Activated CD8-positive, alpha-beta T cell treated with anti-CD3 and anti-CD28 coated beads for 36 hours (primary cell): ENCODE measurements at places on chromosomes 7 and 10. TPM values are rescaled to one million over a fixed set of nuclear protein-coding genes. Genes with fewer than 3 reads are reported as not detected.

HOXA9 gene
- not detected for total RNA-seq

HTRA1 gene
- total RNA-seq, result not detected

AKR1C3 gene
- not detected for total RNA-seq

TEX47 gene
- total RNA-seq, result not detected

GRCh38 chr7:98281757-98282606 is 496 bp downstream of the BRI3 start:
- H3K4me3 ChIP-seq, result peak overlapping the region; percentile 79
- peaks cover 8% of the 10 kb centered on the region for H3K36me3 ChIP-seq
- H3K27ac ChIP-seq, result peak overlapping the region; percentile 73
- peak; percentile 58 for DNase-seq

FAM241B gene
- total RNA-seq, result 12.5 TPM

GDF10 gene
- 1.4 TPM for total RNA-seq

- no peaks in the 10 kb centered on the region for H3K27me3 ChIP-seq
- peaks cover 6% of the 10 kb centered on the region for H3K36me3 ChIP-seq
- DNase-seq, result no peak
- H3K4me1 ChIP-seq, result no peaks in the 10 kb centered on the region
- H3K27ac ChIP-seq, result no peak overlapping the region
These were observed 67.6 kb downstream of the DNMBP start for GRCh38 chr10:99941942-99942820.

CCL24 gene
- not detected for total RNA-seq

DNA sequence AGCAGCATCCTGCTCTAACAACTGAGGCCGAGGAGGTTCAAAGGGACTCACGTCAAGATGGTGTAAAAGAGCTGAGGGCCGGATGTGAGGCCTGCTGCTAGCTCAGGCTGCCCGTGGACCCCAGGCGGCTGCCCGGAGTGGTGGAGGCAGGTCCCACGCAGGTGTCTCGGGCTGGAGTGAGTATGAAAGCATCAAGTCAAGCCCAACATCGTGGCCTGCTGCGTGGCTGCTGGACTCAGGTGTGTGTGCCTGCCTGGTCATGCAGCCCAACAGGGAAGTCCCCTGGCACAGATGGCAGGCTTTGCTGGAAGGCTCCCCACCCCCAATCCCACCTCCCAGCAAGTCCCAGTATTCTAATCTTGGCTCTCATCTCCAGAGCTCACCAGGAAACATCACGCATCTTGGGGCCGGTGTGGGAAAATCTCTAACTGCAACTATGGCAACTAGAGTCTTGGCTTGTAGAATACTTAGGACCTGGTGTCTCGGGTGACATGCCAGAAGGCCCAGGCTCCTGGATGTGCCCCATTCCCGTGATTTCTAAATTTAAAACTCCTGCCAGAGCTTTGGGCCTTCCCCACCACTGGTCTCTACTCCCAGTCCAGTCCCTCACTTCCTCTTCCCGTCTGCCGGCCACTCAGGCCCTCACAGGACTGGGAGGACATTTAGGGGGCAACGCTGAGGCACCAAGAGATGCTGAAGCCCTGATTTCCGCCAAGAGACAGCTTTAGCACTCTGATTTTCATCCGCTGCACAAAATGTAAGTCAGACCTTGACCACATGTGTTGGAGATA is 85.9 kb downstream of the PRKAG2 start:
- no peaks in the 10 kb centered on the region for H3K27me3 ChIP-seq
- no peaks in the 10 kb centered on the region for H3K36me3 ChIP-seq
- DNase-seq, result no peak
- no peak overlapping the region for H3K4me3 ChIP-seq
- H3K27ac ChIP-seq, result no peak overlapping the region

NRCAM gene
- 3.8 TPM for total RNA-seq

EPHA1 gene
- total RNA-seq, result 2.4 TPM

DNA sequence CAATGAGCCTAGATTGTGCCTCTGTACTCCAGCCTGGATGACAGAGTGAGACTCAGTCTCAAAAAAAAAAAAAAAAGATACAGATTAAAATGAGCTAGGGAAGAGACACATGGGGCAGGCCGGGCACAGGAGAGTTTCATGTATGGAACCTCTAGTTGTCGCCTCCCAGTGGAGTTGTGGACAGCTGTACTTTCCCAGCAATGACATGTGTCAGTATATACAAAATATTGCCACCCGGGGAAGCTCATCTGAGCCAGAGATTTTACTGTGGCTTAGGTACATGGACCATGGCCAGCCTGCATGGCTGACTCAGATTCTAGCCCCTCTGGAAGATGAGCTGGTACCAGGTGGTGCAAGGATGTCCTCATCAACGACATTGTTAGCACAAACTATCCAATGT is 87.4 kb downstream of the COL26A1 start:
- no peaks in the 10 kb centered on the region for H3K36me3 ChIP-seq
- no peak overlapping the region for H3K4me3 ChIP-seq
- no peak for DNase-seq

DNA sequence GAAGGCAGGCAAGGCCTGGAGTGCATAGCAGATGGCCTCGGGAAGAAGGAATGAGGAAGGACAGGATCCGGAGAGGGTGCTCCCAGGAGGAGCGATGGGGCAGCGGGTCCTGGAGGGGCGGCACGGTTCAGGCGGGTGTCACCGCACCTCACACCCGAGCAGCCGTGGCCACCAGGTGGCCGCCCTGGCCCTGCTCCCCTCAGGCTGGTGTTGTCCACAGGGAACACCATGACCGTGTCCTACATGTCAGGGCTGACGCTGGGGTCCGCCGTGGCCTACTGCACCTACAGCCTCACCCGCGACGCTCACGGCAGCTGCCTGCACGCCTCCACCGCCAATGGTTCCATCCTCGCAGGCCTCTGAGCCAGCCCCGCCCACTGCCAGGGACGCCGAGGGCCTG is 19.8 kb downstream of the SLC29A4 start:
- H3K27me3 ChIP-seq, result peaks cover 6% of the 10 kb centered on the region
- no peak for DNase-seq
- peaks cover under 1% of the 10 kb centered on the region for H3K4me1 ChIP-seq
- no peaks in the 10 kb centered on the region for H3K36me3 ChIP-seq
- no peak overlapping the region for H3K4me3 ChIP-seq
- H3K27ac ChIP-seq, result no peak overlapping the region

ANKRD22 gene
- not detected for total RNA-seq

- H3K36me3 ChIP-seq, result no peaks in the 10 kb centered on the region
- H3K4me3 ChIP-seq, result no peak overlapping the region
- peaks cover 1% of the 10 kb centered on the region for H3K27me3 ChIP-seq
- no peaks in the 10 kb centered on the region for H3K4me1 ChIP-seq
These were observed 449.6 kb downstream of the GRM8 start for GRCh38 chr7:126803060-126803665.

DNA sequence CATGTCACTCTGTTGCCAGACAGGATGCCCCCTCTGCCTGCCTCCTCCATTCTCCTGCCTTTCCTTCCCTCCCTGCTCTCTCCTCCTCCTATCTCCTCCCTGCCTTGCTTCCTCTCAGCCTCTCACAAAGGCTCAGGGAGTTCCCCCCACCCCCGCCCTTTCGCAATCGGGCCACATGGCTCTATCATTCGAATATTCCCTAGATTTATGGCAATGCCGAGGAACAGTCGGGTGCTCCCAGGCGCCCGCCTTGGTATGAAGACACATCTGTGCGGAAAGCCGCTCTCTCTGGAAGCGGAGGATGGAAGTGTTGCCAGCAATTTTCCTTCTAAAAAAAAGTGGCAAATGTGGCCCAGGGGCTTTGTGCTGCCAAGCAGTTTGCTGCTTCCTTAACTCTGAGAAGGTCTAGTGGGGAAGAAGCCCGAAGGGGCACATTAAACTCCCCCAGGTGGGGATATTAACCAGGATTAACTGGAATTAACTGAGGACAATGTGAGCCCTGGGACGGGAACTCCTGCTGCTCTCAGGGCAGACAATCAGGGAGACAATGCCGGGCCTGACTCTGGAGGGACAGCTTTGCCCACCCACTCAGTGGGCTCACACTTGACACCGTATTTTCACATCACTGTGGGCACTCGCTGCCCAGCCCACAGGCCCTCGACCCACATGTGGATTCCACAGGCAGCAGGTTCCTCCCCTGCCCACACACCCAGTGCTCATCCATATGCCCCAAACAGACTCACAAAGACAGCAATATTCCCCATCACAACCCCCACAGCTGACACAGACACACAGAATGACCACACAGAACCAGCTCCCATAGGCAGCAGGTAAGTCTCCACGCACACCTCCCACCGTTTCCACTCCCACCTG is 88.4 kb upstream of the SMNDC1 start:
- H3K27ac ChIP-seq, result no peak overlapping the region
- H3K36me3 ChIP-seq, result no peaks in the 10 kb centered on the region
- peaks cover 3% of the 10 kb centered on the region for H3K27me3 ChIP-seq
- peaks cover 39% of the 10 kb centered on the region for H3K4me1 ChIP-seq
- no peak overlapping the region for H3K4me3 ChIP-seq

ZNHIT1 gene
- 36.8 TPM for total RNA-seq

C10orf105 gene
- total RNA-seq, result 0.27 TPM

DNA sequence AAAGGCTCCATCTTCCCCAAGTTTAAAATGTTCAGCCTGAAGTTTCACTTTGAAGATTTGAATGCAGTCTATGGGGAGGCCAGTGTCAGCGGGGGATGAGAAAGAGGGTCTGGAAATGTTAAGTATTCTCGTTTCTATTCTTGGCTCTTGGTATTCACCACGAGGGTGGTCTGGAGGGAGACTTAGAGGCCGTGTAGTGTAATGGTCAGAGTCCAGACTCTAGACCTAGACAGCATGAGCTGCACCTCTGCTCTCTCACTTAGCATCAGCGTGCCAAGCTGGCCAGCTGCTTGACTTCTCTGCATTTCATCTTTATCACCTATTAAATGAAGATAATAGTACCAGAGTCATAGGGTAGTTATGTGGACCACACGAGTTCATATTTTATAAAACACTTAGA is 57.9 kb downstream of the MKX start:
- H3K4me3 ChIP-seq, result no peak overlapping the region
- H3K27ac ChIP-seq, result no peak overlapping the region
- no peaks in the 10 kb centered on the region for H3K4me1 ChIP-seq
- peaks cover 17% of the 10 kb centered on the region for H3K27me3 ChIP-seq

DNA sequence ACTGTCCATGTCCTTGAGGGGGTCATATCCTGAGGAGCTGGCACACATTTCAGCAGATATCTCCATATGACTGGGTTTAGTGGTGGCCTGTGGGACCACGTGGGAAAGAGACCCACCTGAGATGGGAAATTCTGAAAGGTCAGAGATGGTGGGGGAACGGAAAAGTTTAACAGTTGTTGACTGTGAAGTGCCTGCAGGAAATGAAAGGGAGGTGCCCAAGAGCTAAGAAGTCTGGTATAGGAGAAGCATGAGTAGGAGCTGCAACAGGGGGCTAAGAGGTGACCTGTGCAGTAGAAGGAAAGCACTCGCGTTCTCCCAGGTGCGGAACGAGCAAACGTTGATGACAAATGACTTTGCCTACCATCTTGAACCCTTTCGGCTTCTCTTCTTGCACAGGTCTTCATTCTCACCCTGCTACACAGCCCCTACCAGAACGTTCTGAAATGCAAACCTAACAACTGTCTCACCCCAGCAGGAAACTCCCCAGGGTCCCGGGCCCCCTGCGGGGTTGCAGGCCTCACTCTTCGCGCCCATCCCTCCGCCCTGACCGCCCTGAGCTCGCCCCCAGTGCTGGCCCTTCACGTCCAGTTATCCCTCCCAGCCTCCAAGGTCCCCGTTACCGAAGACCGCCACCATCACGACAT is 9.8 kb upstream of the FXYD4 start:
- peak overlapping the region; percentile 98 for H3K27ac ChIP-seq
- peak; percentile 67 for DNase-seq
- H3K36me3 ChIP-seq, result peaks cover 12% of the 10 kb centered on the region
- H3K27me3 ChIP-seq, result no peaks in the 10 kb centered on the region

- H3K27me3 ChIP-seq, result no peaks in the 10 kb centered on the region
- no peak for DNase-seq
- peak overlapping the region; percentile 57 for H3K4me3 ChIP-seq
These were observed 11.1 kb downstream of the FAS start for GRCh38 chr10:89001729-89002072.

DNA sequence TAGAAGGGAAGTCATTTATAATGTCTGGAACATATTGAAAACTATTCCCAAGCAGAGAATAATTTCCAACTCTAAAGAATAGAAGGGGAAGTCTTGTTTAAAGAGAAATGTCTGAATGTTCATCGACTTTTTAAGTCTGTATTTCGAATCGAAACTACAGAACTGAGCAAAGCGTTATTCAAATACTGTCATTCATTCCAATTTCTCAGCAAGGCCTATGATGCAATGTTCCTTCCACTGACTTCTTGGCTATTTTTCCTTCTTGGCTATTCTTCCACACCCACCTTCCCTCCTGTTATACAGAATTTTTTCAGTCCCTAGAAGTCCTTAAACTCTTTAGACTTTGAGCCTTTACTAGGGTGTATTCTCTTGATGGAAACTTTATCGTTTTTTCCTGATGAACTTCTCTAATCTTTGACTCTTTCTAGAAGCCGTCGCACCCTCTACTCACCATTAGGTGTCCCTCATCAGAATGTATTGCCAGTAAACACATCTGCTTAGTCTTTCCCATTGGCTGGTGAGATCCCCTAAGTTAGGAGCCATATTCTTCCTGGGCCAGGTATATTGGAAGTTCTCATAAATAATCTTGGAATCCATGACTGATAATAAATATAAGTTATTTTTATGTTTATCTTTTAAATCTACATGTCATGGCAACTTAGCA is 235.7 kb upstream of the CCDC6 start:
- H3K27ac ChIP-seq, result no peak overlapping the region
- H3K36me3 ChIP-seq, result no peaks in the 10 kb centered on the region
- DNase-seq, result no peak
- no peaks in the 10 kb centered on the region for H3K27me3 ChIP-seq
- H3K4me1 ChIP-seq, result no peaks in the 10 kb centered on the region

WDFY4 gene
- 0.90 TPM for total RNA-seq

DNA sequence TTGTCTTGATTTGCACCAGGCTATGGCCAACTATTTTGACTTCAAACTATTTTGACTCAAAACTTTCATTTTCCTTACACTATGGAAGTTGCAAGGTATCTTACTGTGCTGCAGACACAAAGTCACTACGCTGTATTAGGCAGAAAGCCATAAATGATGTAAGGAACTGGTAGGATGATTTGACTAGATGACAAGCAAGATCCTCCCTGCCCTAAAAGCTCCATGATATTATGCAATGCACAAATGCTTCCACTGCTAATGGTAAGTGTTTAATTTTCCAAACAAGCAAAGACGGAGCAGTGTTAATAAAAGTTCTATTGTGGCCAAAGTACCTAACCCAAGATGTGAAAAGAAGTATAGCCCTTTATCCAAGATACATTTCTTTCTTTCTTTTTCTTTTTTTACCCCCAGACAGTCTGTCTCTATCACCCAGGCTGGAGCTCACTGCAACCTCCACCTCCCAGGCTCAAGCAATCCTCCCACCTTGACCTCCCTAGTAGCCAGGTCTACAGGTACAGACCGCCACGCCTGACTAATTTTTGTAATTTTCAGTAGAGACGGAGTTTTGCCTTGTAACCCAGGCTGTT is 98.2 kb downstream of the ANK3 start:
- H3K27ac ChIP-seq, result no peak overlapping the region
- DNase-seq, result no peak
- H3K4me3 ChIP-seq, result no peak overlapping the region
- H3K4me1 ChIP-seq, result no peaks in the 10 kb centered on the region
- no peaks in the 10 kb centered on the region for H3K27me3 ChIP-seq

GRCh38 chr10:42864575-42864974 is 82.0 kb downstream of the BMS1 start:
- no peak overlapping the region for H3K27ac ChIP-seq
- peaks cover 1% of the 10 kb centered on the region for H3K4me1 ChIP-seq
- no peak overlapping the region for H3K4me3 ChIP-seq
- no peaks in the 10 kb centered on the region for H3K36me3 ChIP-seq
- no peak for DNase-seq

GRCh38 chr10:47311932-47312662 is 10.2 kb upstream of the GDF2 start:
- no peaks in the 10 kb centered on the region for H3K36me3 ChIP-seq
- no peak overlapping the region for H3K4me3 ChIP-seq
- peak overlapping the region; percentile 72 for H3K27ac ChIP-seq
- peaks cover 20% of the 10 kb centered on the region for H3K4me1 ChIP-seq

GRCh38 chr7:124403112-124403511 is 362.5 kb downstream of the GPR37 start:
- no peaks in the 10 kb centered on the region for H3K36me3 ChIP-seq
- no peaks in the 10 kb centered on the region for H3K4me1 ChIP-seq
- H3K27ac ChIP-seq, result no peak overlapping the region
